Heart right ventricle (tissue), 16 donors: ENCODE measurements at places on chromosomes 12 and 14. TPM values are rescaled to one million over a fixed set of nuclear protein-coding genes. Genes with fewer than 3 reads are reported as not detected.

GPR65 gene
- total RNA-seq: 0.25 TPM

PPP1R1A gene
- 52.9 TPM for total RNA-seq

DNA sequence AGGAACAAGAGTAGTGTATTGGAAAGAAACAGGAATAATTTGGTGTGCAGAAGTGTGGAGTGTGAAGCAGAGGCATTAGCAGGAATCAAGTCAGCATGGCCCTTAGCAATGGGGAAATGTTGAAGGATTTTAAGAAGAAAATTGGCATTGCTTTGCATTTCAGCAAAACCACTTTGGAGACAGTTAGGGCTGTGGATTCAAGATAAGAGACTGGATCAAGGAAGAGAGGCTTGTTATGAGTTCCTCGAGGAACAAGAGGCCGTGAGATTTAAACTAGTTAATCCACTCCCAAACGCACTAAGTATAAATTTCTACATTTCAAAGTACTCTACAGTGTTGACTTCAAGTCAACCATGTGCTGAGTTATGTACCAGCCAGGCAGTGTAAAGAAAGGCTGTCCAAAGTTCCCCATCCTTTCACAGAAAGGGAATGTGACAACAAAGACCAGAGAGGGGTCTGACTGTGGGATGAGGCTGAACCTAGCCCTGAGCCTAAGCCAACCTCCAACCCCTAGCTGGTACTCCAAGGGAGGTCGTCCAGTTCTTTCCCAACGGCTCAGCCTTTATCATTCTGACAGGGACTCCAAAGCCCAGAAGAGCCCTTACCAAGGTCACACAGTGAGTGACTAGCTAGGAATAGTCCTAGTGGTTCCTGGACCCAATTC, 91.2 kb upstream of the BMP4 start:
- no peaks in the 10 kb centered on the region for H3K27me3 ChIP-seq
- no peaks in the 10 kb centered on the region for H3K36me3 ChIP-seq
- H3K4me3 ChIP-seq: no peak overlapping the region
- DNase-seq: no peak

- H3K27ac ChIP-seq: no peak overlapping the region
- H3K27me3 ChIP-seq: no peaks in the 10 kb centered on the region
- H3K36me3 ChIP-seq: no peaks in the 10 kb centered on the region
- no peak for DNase-seq
- no peak overlapping the region for H3K4me3 ChIP-seq
These were observed 609.3 kb downstream of the NOVA1 start for GRCh38 chr14:25988536-25988935.

- no peak overlapping the region for H3K27ac ChIP-seq
- DNase-seq: no peak
- no peaks in the 10 kb centered on the region for H3K4me1 ChIP-seq
These were observed 134.1 kb downstream of the GPHN start for GRCh38 chr14:66641861-66642635.

GRCh38 chr14:28879573-28879996, 113.0 kb downstream of the FOXG1 start:
- no peaks in the 10 kb centered on the region for H3K27me3 ChIP-seq
- H3K27ac ChIP-seq: no peak overlapping the region
- DNase-seq: no peak
- H3K4me3 ChIP-seq: no peak overlapping the region
- H3K36me3 ChIP-seq: no peaks in the 10 kb centered on the region
- no peaks in the 10 kb centered on the region for H3K4me1 ChIP-seq
